ENCODE measurements at places on chromosomes 6 and 20.

DNA sequence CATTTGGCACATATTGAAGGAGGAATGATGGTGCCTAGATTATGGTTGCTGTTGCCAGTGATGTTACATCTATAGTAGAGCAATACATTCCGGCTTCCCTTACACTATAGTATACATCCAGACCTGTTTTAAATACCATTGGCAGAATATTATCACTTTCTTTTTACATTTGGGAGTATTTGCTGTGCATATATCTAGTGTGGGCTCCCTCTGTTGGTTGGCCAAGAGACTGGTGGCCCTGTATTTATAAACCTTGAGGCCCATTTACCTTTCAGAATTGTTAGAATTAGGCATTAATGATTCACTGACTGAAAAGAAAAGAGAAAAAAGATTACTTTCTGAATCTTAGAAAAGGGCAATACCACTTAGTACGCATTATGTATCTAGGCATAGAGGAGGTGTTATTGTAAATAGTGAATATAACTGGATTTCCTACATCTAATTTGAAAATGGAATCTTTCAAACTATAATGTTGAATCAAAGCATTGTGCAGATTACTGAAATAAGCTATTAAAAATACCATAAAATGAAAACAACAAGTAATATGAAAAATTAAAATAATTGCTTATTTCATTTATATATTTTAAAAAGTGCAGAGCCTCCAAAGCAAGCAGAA, 628.8 kb upstream of the MAN1A1 start:
- DNase-seq = no peak

GRCh38 chr6:90369024-90369519, 72.4 kb upstream of the BACH2 start:
- no peak for DNase-seq

DNA sequence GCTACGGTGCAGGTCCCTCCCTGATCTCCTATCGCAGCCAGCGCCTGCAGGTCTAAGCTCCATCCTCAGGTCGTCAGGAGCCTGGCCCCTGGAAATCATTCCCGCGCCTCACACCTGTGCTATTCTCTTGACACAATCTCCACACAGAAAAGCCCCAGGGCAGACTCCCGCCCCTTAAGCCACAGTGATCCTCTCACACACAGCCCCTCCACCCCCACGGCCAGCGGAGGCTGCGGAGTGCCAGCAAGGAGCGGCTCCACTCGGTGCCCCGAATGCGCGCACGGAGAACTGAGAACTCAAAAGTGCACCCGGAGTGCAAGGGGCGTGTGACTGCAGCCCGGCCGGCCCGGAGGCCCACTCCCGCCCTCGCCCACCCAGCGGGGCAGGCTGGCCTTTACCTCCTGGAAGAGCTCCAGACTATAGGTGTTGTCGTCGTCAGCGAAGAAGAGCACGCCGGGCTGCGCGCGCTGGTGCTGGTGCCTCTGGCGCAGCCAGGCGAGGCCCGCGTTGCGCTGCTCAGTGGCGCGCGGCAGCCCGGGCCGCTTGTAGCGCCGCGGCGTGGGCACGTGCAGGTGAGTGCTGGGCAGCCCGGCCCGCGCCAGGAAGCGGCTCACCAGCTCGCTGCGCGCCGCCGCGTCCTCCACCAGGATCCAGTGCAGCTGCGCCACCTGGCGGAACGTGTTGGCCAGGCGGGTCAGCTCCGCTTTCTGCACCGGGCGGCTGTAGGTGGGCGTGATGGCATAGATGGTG, 1.2 kb downstream of the B3GAT2 start:
- peak; percentile 67 for DNase-seq

GRCh38 chr20:32626859-32627636, 41.9 kb upstream of the NOL4L start:
- peak; percentile 92 for DNase-seq

Data from NCI-H1092 (cell line).